ENCODE measurements at places on chromosomes 6 and 20.

DNA sequence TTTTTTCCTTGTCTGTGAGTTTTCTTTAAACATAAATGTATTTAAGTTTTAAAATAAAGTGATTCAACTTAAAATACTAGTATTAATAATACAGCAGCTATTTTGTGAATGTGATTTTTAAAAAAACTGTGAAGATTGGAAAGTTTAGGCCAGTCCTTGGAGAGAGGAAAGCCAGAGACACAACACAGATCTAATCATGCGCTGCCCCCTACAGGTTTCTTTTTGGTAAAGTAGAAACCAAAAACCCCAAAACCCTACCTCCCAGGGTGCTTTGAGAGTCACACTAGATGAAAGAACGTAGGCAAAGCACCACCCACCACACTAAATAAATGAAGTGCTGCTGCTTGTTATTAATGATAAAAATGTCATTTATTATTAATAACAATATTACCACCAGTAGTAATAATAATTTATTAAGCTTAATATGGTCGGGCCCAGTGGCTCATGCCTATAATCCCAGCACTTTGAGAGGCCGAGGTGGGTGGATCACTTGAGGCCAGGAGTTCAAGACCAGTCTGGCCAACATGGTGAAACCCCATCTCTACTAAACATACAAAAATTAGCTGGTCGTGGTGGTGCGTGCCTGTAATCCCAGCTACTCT is 33.7 kb downstream of the SLC9A8 start:
- peak; percentile 72 for DNase-seq

- DNase-seq: no peak
Measured at GRCh38 chr6:166467436-166468000, 84.8 kb upstream of the MPC1 start.

DNA sequence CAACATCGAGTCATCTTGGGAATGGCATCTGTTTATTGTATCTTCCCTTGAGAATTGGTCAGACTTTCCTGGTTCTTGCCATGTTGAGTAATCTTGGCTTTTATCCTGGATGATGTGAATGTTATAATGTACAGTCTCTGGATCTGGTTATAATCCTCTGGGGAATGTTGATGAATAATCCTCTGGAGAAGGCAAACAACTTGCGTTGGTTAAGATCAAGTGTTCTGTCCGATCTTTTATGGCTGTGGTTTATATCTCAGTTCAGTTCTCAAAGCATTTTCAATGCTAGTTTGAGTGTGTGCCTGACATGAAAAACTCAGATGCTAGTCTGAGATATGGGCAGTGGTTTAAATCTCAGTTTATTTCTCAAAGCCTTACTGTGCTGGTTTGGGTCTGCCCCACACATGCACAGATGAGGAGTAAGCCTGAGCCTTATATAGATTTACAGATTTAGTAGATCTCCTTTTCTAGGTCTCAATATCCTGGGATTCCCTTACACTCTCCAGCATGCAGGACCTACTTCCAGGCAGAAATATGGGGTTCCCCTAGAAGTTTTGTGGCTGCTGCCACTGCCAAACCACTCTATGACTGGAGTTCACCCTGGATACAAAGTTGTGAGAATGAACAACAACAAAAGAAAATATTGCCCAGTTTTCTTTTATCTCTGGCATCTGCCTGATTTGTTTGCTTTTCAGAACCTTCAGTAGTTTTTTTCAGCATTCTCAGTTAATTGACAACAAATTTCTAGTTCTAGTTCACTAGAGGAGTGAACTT is 191.8 kb upstream of the MAN1A1 start:
- DNase-seq: no peak

DNA sequence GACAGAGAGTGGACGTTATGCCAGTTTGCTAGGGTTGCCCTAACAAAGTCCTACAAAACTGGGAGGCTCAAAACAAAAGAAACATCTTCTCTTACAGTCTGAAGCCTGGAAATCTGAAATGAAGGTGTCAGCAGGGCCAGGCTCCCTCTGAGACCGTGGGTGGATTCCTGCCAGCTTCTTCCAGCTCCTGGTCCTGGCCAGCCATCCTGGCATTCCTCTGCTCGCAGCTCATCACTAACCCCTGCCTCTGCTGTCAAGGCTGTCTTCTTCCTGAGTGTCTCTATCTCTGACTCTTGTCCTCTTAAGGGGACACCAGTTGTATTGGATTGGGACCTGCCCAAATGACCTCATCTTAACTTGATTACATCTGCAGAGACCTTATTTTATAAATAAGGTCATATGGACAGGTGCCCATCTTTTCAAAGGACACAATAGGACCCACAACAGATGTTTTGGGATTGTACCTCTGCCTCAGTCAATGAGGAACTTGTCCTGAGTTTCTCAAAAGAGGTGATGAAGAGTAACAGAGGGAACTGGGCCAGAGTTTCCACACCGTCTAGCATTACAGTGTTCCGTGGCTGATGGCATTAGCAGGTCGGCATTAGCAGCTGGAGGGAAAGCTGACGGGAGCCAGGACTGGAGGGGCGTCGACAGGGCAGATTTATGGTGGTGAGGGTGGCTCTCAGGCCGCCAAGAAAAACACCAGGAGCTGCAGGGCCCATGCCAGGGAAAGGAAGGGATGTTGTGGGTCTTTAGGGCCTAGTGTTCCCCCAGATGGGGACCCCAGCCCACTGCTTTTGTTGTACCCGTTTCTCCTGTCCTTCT is 157.3 kb downstream of the TBXT start:
- no peak for DNase-seq

DNA sequence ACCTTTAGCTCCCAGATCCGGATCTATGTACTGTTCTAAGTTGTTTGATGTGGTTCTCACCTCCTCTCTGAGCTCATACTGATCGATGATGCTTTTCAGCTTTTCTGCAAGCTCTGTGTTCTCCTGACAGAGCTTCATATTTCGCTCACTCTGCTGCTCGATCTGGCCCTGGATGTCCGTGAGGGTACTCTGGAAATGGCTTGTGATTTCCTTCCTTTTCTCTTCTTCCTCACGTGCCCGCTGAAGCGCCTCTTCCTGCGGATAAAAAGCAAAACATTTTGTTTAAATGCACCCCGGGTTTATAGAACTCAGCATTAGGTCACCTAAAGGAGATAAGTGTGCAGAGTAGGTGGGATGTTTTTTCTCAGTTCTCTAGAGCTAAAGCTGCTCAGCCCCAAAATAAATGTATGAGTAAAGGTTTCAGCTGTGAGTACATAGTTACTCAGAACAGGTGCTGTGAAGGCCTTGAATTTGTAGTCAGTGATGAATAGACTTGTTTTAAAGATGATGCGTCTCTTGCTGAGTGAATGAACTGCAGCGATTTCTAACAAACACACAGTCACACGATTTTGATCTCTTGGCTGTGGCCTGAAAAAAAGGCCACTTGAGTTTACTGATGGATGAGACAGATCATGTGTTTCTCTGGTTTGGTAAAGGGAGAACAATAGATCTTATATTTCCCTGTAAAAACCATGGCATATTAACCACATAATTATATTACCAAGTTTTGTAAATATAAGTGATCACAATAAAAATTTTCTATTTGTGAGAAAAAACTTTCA is 29.1 kb downstream of the TXLNB start:
- peak; percentile 37 for DNase-seq

DNA sequence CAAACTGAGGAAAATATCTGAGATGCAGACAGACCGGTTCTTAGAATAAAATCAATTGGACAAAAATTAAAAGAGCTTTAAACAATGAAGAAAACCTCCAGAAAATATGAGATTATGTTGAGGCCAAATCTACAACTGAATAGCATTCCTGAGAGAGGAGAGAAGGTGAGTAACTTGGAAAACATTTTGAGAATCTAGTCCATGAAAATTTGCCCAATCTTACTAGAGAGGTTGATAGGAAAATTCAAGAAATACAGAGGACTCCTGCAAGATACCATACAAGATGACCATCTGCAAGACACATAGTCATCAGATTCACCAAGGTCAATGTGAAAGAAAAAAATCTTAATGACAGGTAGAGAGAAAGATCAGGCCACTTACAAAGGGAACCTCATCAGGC is 437.7 kb upstream of the ADGRB3 start:
- DNase-seq: no peak

GRCh38 chr6:42551217-42551616 is 12.6 kb upstream of the UBR2 start:
- DNase-seq: no peak

DNA sequence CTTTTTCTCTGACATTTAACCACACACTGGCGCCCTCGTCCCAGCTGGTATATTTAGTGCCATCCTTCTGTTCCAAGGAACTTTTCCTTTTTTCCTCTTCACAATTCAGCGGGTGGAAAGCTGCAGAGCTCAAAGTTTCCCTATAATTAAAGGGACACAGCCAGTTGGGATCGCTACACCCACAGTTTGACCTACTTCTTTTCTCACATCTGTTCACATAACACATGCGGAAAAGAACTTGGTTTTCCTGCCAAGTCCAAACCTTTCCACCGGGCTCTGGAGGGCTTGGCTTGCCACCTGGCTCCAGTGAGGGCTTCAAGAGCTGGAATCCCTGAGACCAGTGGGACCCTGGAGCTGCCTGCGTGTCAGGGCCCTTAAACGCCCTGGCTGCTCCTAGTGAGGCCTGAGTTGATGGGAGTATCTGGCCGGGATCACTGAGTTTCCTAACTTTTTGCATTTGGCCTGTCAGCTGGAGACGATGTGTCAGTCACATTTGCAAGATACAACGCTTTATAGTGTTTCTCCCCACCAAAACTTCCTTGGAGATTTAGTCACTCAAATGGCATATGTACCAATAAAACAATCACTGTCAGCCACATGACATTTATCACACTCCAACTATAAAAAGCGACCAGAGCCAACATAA is 176.0 kb downstream of the SASH1 start:
- no peak for DNase-seq

GRCh38 chr6:24504287-24504648 is 9.5 kb downstream of the ALDH5A1 start:
- no peak for DNase-seq

DNA sequence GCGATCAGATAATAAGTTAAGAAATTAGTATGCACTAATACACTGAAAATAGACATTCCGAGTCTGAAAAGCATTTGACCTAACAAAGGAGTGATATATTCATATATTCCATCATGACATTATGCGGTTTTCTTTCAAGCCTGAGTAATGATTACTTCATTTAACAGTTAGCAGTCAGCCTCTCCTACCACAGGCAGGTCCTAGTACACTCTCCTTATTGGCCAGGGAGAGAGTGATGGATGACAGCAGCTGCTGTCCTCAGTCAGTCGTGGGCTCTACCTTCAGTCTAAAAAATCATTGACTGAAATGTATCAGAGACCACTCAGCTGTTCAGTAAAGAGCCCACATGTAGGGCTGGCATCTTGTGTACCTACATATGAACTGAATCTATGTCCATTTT is 33.2 kb upstream of the VGLL2 start:
- no peak for DNase-seq

- no peak for DNase-seq
Measured at GRCh38 chr6:133358574-133359150, 117.5 kb downstream of the EYA4 start.

- no peak for DNase-seq
Measured at GRCh38 chr6:74973591-74973990, 232.3 kb downstream of the COL12A1 start.

DNA sequence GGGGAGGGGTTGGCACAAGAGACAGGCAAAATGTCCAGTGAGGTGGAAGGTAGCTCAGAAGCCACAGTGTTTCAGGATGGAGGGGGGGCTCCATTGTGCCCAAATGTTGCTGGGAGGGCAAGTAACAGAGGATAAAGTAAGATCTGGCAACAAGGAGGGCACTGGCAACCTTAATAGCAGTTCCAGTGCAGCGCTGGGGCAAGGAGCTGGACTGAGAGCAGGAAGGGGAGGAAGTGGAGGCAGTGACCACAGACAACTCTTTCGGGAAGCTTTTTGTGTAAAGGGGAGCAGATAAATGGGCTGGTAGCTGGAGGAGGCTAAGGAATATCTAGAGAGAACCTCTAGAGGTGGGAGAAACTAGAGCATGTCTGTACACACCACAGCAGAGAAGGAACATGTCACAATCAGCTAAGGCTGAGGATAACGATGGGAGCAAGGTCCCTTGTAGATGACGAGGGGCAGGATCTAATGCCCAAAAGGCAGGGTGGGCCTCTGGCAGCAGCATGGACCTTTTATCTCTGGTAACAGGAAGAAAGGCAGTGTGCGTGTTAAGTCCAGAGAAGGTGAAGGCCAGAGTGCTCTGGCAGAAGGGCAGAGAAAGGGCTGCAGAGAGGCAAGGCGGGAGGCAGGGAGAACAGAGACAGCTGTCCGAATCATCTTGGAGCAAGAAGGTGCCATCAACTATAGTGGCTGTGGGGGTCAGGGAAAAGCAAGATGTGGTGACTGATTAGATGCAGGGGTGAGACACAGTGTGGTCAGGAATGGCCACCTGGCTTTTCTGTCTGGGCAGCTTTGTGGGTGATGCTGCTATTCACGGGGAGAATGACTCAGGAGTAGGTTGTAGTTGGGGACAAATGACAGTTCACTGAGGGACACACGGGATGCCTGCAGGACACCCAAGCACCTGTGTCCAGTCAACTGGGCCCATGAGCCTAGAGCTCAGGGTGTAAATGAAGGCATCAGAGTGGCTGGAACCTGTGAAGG is 17.4 kb downstream of the TMEM242 start:
- DNase-seq: no peak

DNA sequence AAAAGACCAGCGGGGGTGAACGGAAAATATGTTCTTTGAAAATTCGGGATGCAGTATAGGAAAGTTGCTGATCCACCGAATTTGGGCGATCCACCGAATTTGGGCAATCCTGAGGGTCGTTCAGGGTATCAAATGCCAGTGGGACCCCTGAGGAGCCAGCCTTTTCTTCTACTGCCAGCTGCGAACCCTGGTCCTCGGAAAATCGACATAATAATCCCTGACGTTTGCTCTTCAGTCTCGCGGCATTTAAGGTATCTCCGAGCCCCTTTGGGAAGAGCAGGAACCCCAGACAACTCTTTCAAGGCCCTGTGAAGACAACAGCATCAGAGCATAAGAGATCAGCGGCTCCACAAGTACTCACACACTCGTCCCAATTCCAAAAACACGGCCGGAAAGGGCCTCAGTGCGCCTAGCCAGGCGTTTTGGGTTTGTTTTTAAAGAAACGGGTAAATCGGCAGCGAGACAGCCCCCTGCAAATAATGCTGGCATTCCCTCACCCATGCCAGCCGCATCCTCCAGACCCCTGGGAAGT is 1.0 kb downstream of the SIM1 start:
- DNase-seq: no peak

DNA sequence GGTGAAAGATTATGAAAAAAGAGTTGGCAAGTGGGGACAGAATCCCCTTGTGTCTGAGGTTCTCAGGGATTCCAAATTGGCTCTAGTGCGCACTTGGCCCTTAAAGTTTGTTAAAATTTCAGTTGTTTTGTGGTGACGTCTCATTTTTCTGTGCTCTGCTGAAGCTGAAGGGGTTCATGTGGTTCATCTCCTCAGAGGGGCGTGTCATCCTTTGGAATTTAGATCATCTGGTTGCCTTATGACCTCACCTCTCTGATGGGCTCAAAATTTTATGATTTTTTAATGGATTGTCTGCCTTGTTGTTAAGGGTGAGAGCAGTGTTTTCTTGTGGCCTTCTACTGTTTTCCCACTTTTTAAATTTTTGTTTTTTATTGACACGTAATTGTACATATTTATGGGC is 20.3 kb downstream of the CYB5R4 start:
- no peak for DNase-seq

Measured in activated CD8-positive, alpha-beta T cell treated with anti-CD3 and anti-CD28 coated beads for 36 hours (primary cell).